Stimulated activated naive CD4-positive, alpha-beta T cell (primary cell): ENCODE measurements at places on chromosomes 4 and X.

DNA sequence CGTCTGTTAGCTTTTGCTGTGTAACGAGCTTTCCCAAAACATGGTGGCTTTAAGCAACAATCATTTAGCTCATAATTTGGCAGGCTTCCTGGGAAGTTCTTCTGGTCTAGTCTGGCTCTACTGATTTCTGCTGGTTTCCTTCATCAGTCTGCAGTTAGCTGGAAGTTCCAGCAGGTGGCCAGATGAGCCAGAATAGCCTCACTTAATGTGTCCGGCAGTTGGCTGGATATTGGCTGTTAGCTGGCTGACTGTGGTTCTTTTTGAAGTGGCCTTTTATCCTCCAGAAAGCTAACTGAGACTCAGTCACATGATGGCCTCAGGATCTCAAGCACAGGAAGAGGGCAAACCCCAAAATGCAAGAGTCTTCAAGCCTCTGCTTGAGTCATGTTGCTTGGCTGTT, 34.9 kb downstream of the FTHL17 start:
- no peak for DNase-seq

- no peak for DNase-seq
These were observed 2.4 kb downstream of the FRAS1 start for GRCh38 chr4:78059524-78059889.

- DNase-seq, result no peak
These were observed 62.3 kb upstream of the SCRG1 start for GRCh38 chr4:173461170-173461569.

- no peak for DNase-seq
These were observed 39.6 kb downstream of the RPS6KA3 start for GRCh38 chrX:20227116-20227515.

DNA sequence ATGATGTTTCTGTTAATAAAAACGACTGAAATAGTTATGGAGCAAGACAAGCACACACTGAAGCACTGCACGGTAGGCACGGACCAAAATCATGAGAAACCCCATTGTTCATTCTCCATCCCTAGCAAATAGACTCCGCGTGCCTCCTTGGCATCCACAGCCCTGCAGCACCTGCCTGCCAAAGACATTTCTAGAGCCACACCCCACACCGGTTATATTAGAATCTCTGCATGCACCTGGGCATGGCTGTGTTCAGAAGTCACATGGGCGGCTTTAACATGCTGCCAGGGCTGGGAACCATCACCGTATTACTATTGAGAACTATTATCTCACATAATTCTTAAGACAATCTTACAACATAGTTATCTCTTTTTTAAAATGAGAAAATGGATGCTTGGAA, 5.9 kb downstream of the PDLIM3 start:
- no peak for DNase-seq

DNA sequence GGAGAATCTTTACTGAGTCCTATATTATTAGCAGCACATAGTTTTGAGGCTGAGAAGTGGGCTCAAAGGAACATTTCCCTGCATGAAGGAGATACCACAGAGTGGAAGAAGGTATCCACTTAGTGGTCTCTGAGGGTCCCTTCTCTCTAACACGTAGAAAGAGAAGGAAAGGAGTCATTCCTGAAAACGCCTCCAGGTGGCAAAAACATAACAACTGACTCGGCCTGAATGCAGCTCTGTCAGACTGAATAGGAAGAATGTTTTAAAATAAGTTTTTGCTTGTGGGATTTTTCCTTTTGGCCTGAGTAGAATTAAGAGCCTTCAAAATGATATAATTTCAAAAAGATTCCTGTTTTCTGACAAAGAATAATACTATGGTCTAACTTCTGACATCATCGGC, 23.3 kb downstream of the RPGR start:
- DNase-seq, result no peak

GRCh38 chr4:28146191-28146590, 1285.5 kb downstream of the STIM2 start:
- DNase-seq, result no peak
